ENCODE measurements at places on chromosomes 16 and 17.

GRCh38 chr16:88285514-88285822 is 97.3 kb upstream of the ZNF469 start:
- no peak for DNase-seq

GRCh38 chr16:3202903-3203539 is 15.0 kb downstream of the OR1F1 start:
- no peak for DNase-seq

DNA sequence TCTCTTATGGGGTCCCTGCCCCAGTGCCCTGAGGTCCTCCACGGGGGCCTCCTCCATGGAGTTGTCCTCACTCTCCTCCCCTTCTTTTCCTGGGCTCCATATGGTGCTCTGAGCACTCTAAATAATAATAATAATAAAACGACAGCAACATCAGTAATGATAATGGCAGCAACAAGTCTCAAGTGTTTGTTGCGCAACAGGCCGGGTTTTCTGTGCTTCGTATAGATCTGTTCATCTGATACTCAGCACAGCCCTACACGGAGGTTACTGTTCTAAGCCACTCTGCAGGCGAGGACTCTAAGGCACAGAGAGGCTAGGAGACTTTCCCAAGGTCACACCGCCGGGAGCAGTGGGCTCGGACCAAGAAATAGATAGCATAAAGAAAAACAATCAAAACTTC is 13.7 kb downstream of the CIBAR2 start:
- no peak for DNase-seq

DNA sequence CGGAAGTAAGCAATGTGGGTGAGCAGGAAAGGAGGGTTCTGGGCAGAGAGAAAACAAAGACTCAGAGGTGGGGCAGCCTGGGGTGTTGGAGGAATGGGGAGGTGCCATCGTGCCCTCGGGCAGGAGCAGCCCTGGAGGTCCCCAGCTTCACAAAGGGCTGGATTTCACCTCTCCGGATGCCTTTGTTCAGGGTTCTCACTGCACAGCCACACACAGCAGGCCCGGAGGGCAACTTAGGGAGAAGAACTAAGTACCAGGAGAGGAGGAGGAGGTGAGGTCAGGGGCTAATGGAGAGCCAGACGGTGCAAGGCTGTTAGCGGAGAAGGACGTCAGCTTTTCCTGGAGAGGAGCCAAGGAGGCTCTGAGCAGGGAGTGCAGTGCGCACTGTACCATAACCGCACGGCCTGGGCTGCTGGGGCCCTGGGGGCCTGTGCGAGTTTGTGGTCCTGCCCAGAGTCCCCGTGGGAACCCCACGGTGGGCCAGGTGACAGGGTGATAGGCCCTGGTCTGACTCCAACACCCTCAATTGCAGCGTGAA is 9.3 kb downstream of the ARRB2 start:
- DNase-seq: no peak

DNA sequence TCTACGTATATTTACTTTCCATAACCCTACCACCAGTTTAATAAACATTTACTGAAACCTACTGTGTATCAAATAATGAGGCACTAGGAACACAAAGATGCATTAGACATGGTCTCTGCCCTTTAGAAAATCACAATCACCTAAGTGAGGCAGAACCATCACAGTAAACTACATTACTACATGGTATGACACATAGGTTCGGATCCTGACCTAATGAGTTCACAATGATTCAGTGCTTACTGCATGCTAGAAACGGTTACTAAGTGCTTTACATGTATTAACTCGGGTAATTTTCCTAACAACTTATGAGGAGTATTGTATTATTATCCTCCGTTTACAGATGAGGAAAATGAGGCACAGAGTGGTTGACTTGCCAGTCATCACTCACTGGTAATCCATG is 5.2 kb upstream of the SYNRG start:
- DNase-seq: no peak

GRCh38 chr17:21177401-21177800 is 36.6 kb downstream of the TMEM11 start:
- DNase-seq: no peak

DNA sequence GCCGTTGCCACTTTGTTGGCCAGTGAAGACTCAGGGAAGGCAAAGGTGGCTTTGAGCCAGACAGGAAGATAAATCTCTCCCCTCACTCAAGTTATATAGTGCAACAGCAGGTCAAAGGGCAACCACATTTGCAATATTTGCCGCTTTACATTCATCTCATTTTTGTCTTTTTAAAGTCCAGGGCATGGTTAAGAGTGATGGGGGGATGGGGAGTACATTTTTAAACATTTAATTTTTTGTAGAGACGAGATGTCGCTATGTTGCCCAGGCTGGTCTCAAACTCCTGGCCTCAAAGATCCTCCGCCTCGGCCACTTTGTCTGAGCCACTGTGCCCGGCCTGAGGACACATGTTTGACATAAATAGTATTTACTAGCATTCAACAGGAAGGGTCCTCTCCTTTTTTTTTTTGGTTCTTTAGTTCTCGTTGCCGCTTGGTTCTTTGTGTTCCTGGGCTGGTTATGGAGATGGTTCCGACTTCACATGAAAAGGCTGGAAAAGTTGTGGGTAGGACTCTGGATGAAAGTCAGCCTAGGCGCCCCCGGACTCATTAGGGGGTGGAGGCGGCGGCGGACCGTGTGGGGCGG is 95.7 kb downstream of the RAB11FIP4 start:
- DNase-seq: no peak

DNA sequence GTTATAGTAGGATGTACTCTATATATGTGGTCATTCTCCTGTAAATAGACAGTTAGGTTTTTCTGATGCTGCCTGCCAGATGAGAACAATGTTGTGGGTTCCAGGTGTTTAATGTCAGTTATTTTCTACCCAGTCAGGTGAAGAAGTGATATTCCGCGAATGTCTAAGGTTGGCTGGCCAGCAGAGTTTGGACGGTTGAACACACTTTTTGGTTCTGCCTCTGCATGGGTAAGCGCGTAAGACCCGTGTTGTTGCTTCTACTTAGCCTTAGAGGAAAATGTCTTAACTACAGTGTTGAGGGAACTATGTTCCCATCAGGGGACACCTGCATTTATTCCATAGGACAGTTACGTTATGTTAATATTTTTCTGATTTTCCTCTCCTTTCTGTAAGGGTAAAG is 162.6 kb downstream of the MAP2K6 start:
- no peak for DNase-seq

- DNase-seq: no peak
These were observed 236.0 kb downstream of the IRF8 start for GRCh38 chr16:86134802-86135461.

GRCh38 chr16:13453938-13454553 is 465.9 kb upstream of the ERCC4 start:
- no peak for DNase-seq

DNA sequence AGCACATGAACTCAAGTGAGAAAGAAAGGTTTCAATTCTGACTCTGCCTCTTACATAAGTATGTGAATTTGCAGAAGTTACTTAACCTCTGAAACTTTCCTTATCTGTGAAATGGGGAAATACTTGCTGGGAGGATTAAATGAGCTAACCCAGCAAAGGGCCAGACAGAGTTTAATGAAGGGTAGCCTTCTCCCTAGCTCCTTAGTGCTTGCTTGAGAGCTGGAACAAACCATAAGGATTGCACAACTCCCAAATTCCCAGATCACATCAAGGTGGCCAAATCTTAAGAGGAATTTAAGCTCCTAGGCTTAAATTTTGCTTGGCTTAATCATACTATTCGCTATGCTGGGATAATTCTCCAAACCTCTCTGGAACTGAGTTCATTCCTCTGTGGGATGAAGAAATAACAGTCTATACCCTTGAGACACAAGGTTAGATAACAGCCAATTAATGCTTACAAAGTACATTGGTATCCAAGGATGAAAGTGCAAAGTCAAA is 11.8 kb upstream of the WSB1 start:
- no peak for DNase-seq

- peak; percentile 79 for DNase-seq
These were observed 50.0 kb downstream of the SF3B3 start for GRCh38 chr16:70573451-70574121.

GRCh38 chr16:22369221-22369811 is 5.1 kb downstream of the CDR2 start:
- no peak for DNase-seq

DNA sequence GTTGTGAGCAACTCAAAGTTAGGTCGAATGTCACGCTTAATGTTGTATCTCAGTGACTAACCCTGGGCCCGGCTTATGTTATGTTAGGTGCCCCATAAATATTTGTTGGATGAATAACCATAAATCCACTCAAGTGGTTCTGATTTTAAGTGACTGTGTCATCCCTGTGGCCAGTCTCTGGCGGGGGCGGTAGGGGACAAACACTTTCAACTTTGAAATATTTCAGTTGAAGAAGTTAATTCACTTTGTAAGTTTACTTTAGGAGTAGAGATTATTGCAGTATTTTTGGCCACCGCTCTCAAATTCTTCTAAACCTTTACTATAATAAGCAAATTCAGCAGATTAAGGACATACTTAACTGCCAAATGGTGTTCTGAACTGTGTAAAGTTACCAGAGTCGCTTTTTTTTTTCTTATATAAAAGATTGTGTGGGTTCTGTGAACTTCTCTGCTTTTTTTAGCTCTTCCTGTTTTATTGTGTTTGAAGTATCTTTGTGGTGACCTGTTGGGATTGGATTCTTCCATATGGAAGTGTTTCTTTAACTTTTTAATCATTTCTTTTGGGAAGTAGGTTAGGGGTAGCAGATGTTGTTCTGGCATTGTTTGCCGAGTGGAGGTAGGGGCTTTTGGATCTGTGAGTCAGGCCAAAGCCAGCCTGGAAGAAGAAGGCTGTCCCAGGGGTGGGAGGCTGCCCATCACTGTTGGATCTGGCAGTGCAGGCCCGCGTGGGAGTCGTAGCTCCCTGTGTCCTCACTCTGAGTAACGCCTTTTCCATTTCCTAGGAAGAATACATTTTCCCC is 61.4 kb upstream of the TBX2 start:
- DNase-seq: no peak

GRCh38 chr16:69563605-69564580 is 1.9 kb upstream of the NFAT5 start:
- no peak for DNase-seq

GRCh38 chr17:2549392-2550211 is 37.9 kb upstream of the METTL16 start:
- no peak for DNase-seq

GRCh38 chr16:4886151-4886550 is 38.9 kb downstream of the UBN1 start:
- DNase-seq: no peak

DNA sequence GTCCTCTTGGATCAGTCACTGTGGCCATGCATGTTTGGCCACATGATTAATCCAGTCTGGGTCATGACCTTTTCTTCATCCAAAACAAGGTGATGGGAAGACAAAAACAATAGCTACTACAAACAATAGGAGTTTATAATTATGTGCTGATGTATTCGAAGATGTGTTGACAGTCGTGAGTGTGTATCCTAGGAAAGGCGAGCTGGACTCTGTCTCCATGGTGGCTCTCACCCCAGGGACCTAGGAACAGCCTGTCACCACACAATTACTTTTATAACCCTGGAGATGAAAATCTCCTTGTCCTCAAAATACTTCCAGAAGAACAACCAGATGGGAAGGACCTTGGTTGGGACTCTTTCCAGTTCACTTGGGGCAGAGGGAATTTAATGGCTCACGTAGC is 9.8 kb upstream of the PLK1 start:
- no peak for DNase-seq

DNA sequence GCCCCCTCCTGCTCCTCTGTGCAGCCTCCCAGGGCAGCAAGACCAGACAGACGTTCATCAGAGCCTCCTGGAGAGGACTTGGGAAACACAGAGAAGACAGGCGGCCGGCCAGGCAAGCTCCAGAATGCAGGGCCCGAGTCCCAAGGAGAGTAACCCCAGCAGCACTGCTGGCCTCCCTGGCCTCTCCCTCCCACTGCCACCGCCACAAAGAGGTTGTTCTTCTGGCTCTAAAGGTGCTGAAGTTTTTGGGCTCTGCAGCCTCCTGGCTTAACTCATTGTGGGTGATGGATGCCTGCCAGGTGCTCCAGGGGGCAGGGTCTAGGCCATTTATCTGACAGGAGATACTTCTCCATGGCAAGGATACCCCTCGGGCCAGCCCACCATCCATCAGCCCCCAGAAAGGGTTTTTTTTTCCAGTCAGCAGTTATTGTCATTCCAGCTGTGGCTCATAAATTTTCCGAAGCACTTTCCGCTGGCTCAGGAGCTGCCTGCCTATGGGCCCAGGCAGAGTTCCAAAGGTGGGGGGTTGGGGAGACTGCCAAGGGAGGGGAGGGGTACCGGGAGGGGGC is 32.0 kb upstream of the MRPS23 start:
- no peak for DNase-seq

DNA sequence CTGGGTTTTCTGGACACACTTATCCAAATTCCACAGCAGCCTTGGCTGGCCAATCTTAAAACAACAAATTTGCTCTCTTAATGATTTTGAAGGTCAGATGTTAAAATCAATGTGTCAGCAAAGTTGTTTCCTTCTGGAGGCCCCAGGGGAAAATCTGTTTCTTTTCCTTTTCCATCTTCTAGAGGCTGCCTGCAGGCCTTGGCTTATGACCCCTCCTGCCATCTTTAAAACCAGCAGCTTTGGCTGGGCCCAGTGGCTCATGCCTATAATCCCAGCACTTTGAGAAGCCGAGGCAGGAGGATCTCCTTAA is 3.0 kb downstream of the LGALS9 start:
- no peak for DNase-seq

- DNase-seq: no peak
These were observed 129.6 kb upstream of the TNRC6C start for GRCh38 chr17:77828749-77829539.

DNA sequence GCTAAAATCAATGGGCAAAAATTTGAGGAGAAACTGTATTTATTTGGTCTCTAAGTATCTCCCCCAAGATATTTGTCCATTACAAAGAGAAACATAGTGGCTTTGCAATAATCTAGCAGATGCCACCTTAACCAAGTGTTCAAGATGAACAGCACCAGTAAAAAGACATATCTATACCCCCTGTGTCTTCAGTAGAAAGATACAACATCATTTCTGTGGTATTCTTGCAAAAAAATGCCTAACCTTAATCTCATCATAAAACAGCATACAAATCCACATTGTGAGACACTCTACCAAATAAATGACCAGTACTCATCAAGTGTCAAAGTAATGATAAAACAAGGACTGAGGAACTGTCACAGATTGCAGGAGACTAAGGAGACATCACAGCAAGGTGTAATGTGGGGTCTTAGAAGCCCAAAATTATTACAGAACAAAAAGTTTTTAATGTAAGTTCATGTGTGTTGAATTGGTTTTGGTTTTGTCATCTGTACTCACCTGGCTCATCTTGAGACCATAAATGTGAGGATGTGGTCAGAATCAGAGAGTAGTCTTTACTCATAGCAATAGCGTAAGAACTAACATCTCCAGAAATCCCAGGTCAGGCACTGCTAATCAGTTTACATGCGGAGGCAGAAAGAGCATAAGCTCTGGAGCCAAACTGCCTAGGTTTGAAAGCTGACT is 77.2 kb downstream of the AATF start:
- no peak for DNase-seq

- no peak for DNase-seq
These were observed 2.4 kb downstream of the PRPSAP2 start for GRCh38 chr17:18860161-18860972.

DNA sequence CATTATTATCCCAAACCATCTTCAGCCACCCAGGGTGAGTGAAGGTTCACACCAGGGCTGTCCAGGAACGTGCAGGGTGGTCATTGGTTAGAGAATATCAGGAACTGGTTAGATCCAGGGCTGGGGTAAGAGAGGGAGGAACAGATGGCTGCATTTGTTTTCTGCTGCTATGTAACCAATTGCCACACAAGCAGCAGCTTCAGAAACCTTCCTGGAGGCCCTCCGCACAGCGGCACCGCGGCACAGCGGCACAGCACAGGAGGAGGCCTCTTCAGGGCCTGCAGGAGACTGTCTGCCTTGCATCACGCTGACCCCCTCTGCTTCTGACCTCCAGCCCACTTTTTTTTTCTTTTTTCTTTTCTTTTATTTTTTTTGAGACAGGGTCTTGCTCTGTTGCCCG is 86.1 kb downstream of the KCNJ12 start:
- no peak for DNase-seq

Measured in Right ventricle myocardium inferior (tissue), 1 donor.